DMS153 (cell line): ENCODE measurements at places on chromosomes 11 and 22.
A peak's percentile ranks its signal among the peaks of the same experiment; 100 is the strongest.

GRCh38 chr22:39777716-39778454 lies 115.7 kb downstream of the ENTHD1 start:
- peak; percentile 55 for DNase-seq

DNA sequence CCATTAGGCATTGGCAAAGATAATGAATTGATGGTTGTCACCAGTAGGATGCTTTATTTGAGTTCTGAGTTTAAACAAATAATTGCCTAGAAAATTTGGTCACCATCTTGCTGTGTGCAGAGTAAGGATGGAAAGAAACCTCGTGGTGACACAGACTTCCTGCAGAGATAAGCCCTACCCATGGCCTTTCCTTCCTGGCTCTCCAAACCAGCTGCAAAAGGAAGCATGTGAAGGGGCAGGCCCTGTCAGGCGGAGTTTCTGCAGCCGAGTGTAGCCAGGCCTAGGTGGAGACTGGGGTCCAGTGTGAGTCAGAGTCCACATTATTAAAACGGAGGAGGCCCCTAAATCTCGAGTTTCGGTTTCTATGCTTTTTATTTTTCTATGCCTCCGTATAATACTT lies 83.1 kb upstream of the ADSL start:
- no peak for DNase-seq

- DNase-seq: no peak
These were observed 13.3 kb downstream of the APOL3 start for GRCh38 chr22:36147196-36147791.

GRCh38 chr22:27032091-27032761 lies 374.8 kb downstream of the MIAT start:
- peak; percentile 9 for DNase-seq

- no peak for DNase-seq
These were observed 323.3 kb upstream of the ZC3H12C start for GRCh38 chr11:109769858-109770257.

GRCh38 chr11:62883673-62884072 lies 3.0 kb downstream of the SLC3A2 start:
- DNase-seq: no peak

- no peak for DNase-seq
These were observed 6.1 kb downstream of the FADS3 start for GRCh38 chr11:61885166-61885778.

- DNase-seq: no peak
These were observed 20.9 kb upstream of the ARHGAP8 start for GRCh38 chr22:44731357-44731970.

DNA sequence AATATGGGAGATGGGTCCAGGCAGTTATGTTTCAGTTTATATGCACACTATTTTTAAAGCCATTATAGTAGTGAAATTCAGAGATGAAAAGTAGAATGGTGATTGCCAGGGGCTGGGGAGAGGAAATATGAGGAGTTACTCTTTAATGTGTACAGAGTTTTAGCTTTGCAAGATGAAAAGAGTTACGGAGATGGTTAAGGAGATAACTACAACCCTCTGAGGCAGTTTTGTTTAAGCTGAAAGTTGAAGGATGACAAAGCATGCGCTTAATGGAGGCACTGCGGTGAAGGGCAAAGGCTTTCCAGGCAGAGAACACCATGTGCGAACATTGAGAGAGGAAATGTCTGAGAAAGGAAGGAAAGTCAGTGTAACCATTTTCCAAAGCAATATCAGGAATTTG lies 18.2 kb upstream of the BMAL1 start:
- DNase-seq: no peak

DNA sequence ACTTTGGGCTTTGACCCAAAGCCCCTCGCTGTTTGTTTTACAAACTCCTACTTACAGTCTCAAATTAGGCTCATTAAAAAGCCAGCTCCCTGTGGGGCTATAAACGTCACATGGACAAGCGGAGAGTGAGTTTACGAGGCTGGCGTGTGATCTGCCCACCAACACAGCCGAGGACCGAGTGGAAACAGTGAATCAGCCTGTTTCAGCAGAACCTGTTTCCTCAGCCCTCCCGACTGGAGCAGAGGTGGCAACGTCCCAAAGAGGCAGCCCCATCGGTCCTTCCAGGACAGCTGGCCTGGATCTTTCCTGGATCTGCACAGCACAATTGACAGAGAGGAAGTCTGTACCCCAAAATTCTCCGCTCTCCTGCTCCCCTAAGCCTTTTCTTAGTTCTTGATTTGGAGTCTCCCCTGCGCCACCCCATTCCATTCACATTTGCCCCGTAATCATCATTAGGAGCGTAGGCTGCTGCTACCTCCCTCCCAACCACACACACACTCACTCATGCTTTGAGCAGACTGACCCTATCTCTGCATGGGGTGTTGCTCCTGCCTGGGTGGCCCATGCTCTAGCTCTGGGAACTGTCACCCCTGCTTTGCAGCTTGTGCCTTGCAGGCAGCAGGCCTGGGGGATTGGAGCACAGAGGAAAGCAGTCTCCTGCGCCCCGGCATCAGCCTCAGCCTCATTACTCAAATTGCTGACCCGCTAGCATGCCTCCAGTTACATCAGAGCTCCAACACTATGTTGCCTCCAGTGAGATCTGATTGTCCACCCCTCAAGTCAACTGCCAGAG lies 117.8 kb downstream of the NAT10 start:
- no peak for DNase-seq

- DNase-seq: no peak
These were observed 11.3 kb upstream of the C11orf96 start for GRCh38 chr11:43930868-43931716.

DNA sequence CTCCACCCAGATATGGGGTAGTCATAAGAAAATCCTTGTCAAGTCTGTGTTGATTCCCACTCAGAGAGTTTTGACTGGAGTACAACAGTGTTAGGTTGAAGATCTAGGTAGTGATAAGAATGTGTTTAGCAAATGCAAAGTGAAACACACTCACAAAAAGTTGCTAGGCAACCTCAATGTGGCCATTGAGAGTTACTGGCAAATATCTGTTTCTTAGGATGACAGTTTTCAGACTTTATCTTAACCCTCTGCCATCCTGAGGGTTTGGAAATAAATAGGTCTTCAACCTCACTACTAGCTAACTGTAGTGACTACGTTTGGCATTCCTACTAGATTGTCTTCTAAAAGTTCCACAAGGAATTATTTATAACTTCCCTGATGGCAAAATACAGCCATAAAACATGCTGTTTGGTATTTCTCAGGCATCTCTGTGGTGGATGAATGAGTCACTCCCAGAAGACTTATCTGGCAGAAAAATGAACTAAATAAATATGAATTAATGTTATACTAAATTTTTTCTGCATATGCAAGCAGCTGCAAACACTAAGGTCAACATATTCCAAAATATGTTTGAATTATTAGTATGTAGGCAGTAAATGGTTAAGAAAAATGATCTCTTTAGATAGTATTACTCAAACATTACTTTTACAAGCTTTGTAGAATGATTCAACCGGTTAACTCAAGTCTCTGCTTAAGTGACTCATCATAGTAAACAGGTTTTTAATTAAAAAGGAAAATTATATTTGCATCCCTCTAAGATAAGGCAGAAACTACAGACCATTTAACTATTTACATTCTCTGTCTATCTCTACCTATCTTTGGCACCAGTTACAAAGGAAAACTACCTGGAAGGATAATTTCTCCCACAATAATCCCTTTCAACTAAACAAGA lies 17.1 kb upstream of the SYTL2 start:
- no peak for DNase-seq
